NCI-H146 (cell line): ENCODE measurements at places on chromosomes 3 and 15.

GRCh38 chr3:79418855-79419621 is 348.8 kb downstream of the ROBO1 start:
- DNase-seq: no peak

GRCh38 chr3:98388147-98388546 is 2.3 kb upstream of the OR5K3 start:
- DNase-seq: no peak

DNA sequence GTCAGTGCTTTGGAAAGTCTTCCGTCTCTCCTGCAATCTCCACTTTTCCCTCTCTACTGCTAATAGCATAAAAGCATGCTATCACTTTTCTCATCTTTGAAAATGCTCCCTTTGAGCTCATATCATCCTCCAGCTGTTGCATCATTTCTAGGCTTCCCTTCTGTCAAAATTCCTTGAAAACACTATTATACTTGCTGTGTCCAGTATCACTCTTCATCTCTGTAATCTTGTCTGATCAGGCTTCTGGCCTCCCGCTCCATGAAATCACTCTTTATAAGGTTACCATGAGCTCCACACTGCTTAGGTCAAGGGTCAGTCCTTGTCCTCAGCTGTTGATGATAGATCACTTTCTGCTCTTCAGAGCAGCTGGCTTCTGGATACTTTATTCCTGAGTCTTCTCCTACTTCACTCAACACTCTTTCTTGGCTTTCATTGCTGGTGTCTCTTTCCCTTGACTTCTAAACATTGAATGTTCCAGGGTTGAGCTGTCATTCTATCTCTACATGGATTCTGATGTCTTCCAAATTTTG is 50.9 kb upstream of the SPTSSB start:
- no peak for DNase-seq

- DNase-seq: peak; percentile 37
Observed at GRCh38 chr15:98442379-98442833, 205.9 kb upstream of the IGF1R start.

DNA sequence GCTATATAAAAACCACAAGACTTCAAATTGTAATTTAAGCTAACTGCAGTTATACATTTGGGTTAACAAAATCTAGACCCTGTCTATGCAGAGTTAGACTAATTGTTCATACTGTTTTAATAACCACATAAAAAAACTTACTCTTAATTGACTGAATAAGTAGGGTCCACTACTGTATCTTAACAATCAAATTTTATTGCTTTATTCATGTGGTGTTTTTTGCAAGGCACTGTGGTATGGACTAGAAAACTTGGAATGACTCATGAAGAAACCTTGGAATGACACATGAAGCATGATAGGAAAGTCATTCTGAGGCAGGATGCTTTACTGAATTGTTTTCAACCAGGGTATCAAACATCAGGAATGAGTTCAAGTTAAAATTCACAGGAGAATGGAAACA is 2.3 kb downstream of the SERP1 start:
- DNase-seq: no peak

- no peak for DNase-seq
Observed at GRCh38 chr15:39644136-39644535, 63.3 kb downstream of the THBS1 start.

- DNase-seq: no peak
Observed at GRCh38 chr15:73856458-73857192, 16.7 kb upstream of the TBC1D21 start.

DNA sequence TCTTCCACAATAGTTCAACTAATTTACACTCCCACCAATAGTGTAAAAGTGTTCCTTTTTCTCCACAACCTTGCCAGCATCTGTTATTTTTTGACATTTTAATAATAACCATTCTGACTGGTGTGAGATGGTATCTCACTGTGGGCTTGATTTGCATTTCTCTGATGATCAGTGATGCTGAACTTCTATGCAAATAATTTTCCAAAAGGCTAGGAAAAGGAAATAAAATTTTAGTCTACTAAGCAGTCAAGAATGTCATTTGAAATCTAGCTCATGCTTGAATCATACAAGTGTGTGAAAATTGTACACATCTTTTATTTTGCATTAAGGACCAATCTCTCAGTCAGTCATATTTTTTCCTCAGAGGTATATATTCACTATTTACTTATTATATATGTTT is 101.7 kb upstream of the UBP1 start:
- no peak for DNase-seq

- DNase-seq: no peak
Observed at GRCh38 chr3:9935966-9936510, 2.4 kb downstream of the CRELD1 start.

- no peak for DNase-seq
Observed at GRCh38 chr3:128623762-128624176, 26.8 kb downstream of the RPN1 start.

GRCh38 chr3:42014458-42014920 is 52.6 kb upstream of the ULK4 start:
- DNase-seq: peak; percentile 2

DNA sequence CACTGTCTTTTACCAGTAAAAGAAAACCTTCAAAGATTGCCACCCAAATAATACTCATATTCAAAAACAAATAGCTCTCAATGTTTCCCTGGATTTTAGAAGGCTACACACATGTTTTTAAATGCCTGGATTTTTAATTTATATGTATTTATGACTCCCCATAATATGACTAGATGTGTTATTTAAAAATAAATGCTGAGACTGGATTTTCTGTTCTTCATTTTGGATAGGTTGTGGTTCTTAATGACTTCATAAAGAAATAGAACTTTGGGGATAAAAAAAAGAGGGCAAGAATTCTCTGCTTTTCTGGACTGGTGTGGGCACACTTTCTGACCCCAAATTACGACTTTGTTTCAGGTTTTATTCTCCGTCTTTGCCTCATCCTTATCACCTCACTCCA is 62.8 kb upstream of the LEKR1 start:
- DNase-seq: no peak

- DNase-seq: no peak
Observed at GRCh38 chr3:119120480-119120879, 25.5 kb upstream of the TEX55 start.

DNA sequence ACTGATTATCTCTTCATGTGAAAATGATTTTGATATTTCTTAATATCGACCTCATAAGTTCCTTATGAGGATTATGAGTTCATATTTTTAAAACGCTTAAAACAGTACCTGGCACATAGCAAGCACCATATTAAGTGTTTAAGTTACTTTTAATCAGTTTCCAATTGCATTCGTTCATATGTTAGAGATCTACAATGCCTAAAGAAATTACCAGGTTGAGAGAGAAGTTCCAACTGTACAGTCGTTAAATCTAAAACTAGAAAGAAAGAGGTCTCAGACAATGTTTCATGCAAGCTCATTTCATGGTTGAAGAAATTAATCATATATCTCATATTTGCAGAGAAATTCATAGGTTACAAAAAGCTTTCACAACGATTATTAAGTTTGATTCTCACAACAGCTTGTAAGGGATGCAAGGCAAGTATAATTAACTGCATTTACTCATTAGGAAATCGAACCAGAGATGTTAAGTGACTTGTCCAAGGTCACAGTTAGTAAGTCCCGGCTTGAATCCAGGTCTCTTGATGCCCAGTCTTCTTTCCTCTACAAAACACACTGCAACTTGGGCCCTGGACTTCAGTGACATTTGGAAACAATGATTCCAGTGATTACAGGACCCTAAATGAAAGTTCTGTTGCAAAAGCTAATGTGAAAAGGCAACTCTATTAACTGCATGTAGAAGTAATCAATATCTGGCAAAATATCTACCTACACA is 1.3 kb downstream of the MYO5A start:
- no peak for DNase-seq

DNA sequence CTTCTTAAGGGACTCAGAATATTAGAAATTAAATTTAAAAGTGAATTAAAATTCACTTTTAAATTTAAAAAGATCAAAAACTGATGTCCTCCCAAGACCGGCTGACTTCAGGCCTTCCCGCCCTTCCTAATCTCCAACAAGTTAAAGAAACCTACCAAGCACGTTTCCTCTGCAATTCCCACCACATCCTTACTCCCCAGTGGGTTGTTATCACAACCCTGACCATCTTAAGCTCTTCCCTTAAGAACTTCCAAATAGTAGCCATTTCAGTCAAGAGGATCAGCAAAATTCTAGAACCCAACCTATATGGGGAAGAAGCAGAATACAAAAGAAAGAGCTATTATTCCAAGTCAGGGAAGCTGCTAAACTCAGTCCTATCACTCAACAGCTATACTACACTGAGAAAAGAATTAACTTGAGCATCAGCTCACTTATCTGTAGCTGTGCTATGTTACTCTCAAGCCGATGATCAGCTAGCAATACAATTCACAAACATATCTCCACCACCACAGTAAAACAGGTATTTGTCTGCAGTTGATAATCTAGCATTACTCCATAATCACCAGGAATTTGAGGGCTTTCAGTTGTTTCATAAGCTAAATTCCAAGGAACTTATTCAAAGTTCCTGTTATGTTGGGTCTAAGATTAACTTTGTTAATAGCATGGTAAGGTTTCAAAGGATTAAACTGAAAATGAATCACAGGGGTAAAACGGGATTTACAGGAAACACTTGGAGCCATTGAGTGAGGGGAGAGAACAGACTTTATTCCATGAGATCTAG is 14.3 kb downstream of the ABCC5 start:
- DNase-seq: no peak

- DNase-seq: no peak
Observed at GRCh38 chr3:67030785-67031740, 33.0 kb downstream of the KBTBD8 start.

DNA sequence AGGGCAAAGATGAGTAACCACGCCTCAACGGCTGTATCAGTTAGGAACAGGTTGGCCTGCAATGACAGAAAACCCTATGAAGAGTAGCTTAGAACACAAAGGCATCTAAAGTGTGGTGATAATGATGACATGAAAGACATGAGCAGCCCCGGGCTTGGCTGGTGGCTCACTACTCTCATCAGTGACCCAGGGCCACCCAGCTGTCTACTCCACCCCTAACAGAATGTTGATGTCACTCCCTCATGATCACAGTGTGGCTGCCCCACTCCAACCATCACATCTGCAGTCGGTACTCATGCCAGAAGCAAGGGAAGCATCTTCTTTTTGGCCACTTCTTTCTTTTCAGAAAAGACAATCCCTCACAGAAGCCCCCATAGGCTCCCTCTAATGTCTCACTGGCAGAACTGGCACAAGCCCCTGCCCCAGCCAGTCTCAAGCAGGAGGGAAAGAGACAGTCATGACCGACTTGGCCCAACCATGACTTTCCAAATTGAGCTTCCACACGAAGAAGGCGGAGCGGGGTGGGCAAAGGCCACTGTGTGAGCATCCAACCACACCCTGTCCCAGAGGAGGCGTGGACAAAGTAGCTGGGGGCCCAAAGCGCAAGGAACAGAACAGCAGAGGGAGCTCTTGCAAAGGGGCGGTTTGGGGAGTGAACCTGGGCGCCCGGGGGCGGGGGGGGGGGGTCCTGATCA is 72.0 kb upstream of the IQSEC1 start:
- DNase-seq: no peak

GRCh38 chr3:195062866-195063540 is 208.0 kb downstream of the XXYLT1 start:
- no peak for DNase-seq

DNA sequence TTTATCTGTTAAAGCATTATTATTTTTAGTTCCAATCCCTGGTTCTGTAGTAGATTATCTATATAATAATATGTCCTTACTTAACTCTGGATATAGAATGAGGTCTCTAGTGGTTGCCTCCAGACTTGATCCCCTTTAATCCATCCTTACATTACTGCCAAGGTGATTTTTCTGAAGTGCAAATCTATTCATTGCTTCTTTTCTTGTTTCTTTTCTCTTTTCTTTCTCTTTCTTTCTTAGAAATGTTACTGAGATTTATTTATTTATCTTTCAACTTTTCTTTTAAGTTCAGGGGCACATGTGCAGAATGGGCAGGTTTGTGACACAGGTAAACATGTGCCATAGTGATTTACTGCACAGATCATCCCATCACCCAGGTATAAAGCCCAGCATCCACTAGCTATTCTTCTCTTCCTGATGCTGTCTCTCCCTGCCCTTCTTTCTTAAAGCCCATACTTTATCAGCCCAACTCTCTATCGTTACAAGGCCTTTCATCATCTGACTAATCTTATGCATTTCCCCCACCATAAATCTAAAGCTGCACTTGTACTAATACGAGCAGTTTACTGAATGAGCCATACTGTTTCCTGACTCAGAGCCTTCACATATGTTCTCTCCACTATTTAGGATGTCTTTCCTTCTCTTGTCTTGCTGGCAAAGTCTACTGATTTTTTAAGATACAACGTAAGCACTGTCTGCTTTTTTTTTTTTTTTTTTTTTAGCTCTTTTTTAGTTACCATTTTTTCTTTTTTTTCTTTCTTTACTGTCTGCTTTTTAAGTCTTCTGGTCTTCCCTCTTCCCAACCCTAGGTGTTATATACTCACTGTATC is 4.6 kb downstream of the GLCE start:
- DNase-seq: no peak

DNA sequence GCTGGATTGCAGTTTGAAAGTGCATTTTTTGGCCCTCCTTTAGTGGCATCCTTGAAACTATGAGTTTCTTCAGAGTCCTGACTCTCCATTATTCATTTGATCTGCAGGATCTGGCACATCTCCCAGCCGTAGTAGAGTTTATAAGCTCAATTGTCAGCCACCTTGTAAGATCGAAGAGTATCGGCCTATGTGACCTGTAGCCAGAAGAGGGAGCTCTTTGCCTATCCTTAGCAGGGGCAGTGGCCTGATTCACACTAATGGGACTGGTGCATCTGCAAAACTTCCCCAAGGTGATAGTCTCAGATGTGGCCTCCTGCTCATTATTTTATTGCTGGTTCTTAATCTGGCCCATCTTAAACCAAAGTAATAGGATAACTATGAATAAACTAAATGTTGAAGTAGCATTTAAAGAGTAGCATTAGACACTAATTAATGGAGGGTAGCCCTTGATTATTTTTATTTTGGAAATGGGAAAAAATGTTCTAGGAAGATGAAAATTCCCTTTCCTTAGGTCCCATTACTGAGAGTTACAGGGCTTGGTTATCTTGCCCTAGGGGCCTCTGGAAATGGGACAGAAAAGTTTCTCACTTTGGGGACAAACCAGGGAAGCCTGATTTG is 21.2 kb downstream of the GCSAM start:
- peak; percentile 81 for DNase-seq

DNA sequence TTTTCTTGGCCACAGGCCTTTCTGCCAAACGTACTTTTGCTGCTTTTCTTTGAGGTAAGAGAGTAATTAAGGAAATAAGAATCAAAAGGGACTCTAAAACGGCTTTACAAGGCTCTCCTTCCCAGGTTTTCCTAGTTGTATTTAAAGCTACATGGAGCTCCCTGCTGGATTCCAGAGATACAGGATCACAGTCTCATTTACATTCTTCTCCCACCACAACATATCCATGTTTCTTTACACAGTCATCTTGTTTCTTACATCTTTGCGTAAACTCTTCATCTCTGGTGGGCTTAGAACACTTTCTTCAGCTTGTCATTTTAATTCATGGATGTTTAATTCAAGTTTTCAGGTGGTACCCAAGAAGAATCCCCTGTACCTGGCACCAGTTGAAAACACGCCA is 117.6 kb upstream of the BFSP2 start:
- no peak for DNase-seq
